HL-60 (cell line): ENCODE measurements at places on chromosomes 1 and 21.
A peak's percentile ranks its signal among the peaks of the same experiment; 100 is the strongest.

DNA sequence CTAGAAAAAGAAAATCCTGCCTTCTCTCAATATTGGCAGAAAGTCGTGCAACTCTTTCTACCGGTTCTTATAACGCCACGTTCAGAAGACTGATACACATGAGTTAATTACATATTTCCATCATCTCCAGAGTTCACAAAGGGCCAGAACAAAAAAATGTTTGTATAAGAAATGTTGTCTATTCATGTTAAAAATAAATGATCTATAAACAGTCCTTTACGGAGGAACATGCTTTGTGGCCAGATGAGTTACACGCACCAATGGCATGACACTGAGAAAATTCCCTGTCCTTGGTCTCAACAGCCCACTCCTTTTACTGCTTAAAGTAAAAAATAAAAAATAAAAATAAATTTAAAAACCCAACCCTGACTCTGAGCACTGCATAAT, 29.5 kb downstream of the C2CD2 start:
- no peak for DNase-seq

- no peak for DNase-seq
Measured at GRCh38 chr1:35605867-35606182, 32.7 kb downstream of the TFAP2E start.

DNA sequence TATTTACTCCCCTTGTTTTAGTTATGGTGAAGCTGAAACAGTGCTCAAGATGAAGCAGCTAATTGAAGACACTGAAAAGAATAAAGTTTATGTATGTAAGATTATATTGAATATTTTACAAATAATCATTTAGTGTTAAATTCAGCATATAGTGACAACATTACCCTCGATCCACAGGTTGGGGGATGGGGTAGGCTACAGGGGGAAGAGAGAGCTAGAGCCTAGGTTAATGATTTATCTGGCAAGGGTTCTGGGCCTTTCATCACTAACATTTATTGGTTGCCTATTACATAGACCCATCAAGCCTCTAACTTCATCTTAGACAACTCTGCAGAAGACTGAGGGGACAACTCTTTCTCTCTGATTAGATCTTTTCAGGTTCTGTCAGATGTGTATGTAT, 21.3 kb downstream of the ZCCHC17 start:
- DNase-seq = no peak

GRCh38 chr1:59499943-59500569, 203.2 kb downstream of the FGGY start:
- no peak for DNase-seq

GRCh38 chr1:201719812-201720521, 109.0 kb upstream of the IPO9 start:
- no peak for DNase-seq

GRCh38 chr1:232127190-232127589, 500.6 kb downstream of the DISC1 start:
- no peak for DNase-seq

GRCh38 chr1:198970916-198971315, 332.1 kb downstream of the PTPRC start:
- DNase-seq = peak; percentile 92

DNA sequence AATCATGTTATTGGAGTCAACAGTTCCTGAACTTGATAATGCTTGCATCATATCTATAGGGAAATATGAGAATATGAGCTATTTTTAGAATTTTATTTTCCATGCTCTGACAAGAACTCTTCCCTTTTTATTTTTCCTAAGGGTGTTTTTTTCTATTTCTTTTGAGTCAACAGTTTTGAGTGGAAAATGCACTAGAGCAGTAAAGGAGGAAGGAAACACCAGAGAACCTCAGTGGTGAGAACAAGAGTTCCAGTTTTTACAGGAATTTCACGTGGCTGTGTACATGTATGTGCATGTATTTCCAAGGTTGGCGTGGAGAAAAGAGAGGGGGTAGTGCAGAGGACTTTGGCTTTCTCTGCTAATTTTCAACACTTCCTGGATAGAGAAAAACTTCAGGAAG, 63.6 kb upstream of the TNFSF18 start:
- no peak for DNase-seq

DNA sequence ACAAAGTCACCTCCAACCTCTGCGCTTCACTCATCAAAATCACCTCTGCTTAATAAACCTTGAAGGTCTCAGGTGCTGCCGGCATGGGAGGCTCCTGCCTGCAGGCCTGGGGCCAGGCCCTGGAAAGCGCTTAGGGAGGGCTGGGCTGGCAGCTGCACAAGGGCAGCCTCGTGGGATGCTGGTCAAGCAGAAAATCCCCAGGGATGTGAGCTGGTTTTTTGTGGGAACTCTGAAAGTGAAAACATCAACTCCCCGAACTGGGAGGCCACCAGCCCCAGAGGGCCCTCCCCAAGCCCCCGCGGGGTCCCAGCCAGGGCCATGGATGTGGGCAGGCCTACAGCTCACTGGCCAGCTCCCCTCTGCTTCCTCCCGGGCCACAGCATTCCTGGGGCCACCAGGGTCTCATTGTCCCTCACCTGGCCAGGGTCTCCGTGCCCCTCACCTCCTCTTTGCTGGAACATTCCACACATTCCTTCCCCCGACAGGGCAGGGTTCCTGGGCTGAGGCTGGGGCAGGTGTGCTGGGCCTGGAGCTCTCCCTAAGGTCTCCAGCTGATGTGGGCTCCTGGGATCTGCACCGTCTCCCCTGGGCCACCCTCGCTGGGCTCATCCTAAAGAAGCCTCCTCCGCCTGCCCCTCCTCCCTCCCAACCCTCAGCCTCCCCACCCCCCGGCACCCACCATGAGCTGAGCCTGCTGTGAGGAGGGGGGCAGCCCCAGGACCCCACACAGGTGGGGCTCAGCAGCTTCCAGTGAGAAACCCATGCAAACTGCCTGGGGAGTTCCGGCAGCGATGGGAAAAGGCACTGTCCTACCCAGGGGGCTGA, 36.0 kb upstream of the POFUT2 start:
- no peak for DNase-seq

GRCh38 chr1:91894036-91894761, 8.2 kb upstream of the TGFBR3 start:
- DNase-seq = no peak

GRCh38 chr1:66758241-66758755, 6.0 kb downstream of the DYNLT5 start:
- no peak for DNase-seq

GRCh38 chr21:16821588-16821987, 691.3 kb upstream of the CXADR start:
- no peak for DNase-seq

DNA sequence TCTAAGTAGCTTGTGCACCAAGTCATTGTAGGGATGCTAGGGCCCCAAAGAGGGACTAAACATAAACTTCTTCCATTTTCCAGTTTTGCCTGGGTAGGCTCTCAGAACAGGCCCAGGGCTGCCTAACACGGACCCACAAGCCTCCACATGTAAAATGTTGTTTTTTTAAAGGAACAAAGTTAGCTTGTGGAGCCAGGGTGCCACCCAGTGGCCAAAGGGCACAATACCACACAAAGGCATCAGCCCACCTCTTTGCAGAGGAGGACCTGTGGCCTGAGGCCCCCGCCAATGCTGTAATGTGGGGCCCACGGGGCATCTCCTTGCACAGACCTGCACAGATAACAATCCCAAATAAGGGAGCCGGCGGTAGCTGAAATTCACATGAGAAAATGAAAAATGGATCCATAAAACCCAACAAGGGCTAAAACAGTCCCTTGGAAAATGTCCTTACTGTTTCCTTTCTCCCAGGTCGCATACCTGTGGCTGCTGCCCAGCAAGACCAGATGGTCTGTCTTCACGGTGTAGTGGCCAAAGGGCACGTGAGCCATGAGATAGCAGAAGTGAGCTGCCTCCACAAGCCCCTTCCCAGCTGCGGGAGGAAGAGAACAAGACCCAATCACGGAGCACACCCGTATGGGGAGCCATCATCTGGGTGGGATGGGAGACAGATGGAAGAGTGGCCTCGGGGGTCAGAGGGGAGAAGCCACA, 23.8 kb downstream of the SEC16B start:
- DNase-seq = no peak

DNA sequence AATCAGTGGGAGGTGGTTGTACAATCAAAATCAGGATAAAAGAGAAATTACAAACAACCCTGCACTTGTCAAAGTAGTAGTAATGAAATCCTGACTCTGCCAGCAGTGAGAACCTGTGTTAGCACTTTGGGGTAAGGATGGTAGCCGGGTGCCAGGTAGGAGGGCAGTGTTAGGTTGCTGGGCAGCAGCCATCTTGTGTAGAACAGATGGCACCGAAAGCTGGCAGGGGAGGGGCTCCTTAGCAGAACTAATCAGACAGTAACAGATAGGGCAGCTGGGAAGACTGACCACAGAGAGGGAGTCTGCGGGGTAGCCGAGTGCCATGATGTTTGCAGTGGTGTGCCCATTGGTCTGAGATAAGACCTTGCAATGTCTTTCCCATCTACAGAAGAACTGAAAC, 137.3 kb downstream of the SDCCAG8 start:
- DNase-seq = no peak

GRCh38 chr1:175521249-175522040, 221.9 kb downstream of the TNR start:
- no peak for DNase-seq

- DNase-seq = peak; percentile 24
Measured at GRCh38 chr1:145425436-145426029, at the start of gene NBPF20. NBPF20 (minus strand) TSS chr1:145425603; CDS start chr1:145405272, 20,331 bp downstream.

DNA sequence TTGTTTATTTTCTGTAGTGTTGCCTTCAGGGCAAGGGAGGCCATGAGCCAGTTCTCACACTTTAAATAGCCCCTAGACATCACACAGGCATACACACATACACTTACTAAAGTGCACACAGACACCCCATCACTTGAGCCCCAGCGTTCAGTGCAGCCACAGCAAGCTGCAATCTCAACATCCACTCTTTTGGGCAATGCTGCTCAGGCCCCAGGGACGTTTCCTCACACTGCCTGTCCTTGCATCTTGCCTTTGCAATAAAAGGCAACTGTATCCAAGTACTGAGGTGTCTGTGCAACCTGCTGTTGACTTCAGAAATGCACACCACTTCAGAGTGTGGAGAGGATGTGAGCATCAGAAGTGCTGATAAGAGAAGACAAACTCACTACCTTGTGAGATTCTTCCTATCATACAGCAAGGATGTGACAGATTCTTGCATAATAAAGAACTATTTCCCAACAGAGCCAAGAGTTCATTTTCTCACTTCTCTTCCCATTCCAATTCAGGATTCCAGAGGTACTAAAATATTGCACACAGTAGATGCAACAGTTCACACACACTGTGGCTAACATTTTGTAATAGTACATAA, 36.2 kb downstream of the IRF2BP2 start:
- DNase-seq = peak; percentile 11

GRCh38 chr1:219387211-219387610, 213.5 kb downstream of the LYPLAL1 start:
- no peak for DNase-seq
